ACHN (cell line): ENCODE measurements at places on chromosomes 7 and 10.
A peak's percentile ranks its signal among the peaks of the same experiment; 100 is the strongest.

DNA sequence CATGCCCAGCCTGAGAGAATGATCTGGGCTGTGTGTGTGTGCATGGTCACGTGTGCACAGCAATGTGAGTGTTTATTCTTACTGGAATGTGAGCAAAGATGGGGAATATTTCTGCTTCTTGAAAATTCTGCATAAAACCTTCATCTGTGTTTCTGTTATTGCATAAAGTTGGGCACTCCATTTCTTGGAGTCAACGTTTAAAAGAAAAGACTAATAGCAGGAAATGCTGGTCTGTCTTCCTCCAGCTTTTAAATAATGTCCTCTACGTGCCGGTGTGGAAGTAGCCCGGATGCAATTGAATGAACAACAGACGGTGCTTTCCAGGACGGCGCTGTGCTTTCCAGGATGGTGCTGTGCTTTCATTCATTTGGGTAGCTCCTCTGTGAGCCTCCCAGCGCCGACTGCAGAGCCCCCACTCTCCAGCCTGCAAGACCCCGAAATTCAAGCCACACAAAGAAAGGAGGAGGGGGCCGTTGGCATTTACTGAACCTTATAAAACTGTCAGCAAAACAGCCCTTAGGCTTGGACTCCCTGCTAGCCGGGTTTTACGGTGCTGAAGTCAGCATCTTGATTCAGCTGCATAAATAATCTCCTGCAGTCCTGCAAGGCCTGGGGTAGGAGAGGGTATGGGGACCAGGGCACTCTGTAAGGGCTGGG, 158.2 kb upstream of the PRKCQ start:
- DNase-seq, result no peak

- DNase-seq, result no peak
These were observed 520 bp downstream of the ELAPOR2 start for GRCh38 chr7:87058744-87059524.

DNA sequence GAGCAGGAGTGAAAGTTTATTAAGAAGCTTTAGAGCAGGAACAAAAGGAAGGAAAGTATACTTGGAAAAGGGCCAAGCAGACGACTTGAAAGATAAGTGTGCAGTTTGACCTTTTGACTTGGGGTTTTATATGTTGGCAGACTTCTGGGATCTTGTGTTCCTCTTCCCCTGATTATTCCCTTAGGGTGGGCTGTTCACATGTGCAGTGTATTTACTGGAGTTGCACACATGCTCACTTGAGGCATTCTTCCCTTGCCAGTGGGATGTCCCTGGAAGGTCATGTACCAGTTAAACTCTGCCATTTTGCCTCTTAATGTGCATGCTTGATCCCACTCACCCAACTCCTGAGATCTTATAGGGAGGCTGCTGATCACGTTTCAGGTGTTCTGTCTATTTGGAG, 23.4 kb upstream of the ARHGAP12 start:
- no peak for DNase-seq

DNA sequence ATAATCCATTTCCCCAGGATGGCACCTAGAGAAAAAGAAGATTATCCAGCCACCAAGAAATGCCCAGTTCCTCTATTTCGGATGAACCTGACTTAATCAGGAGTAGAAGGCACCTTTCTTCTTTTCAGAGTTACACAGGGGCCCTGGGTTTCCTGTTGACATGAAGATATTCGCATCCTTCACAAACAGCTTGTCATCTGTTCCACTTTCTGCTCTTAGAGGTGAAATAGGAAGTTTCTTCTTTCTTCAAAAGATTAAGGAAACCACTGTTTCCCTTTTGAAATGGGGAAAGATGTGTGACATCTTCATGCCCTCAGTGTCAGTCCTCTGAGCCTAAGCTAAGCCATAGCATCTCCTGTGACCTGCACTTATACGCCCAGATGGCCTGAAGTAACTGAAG, 39.1 kb upstream of the RAB18 start:
- no peak for DNase-seq

DNA sequence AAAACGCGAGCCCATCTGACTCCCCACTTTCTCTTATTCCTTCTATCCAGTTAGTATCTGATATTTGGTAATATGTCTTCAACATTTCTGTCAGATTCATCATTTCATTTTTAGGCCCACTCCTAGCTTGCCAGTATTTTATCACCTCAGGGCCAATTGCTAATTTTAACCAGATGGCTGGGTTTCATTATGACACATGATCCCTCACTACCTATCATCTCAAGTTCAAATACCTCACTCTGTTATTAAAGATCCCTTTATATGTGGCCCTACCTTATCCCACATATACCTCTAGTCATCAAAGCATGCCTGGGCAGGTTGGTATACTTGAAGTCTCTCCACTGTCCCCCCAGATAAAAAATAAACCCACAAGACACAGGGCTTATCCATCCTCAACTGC, 104.9 kb downstream of the RNLS start:
- no peak for DNase-seq

GRCh38 chr7:1557771-1558170, 1.8 kb upstream of the TMEM184A start:
- DNase-seq, result no peak

- DNase-seq, result no peak
These were observed 664.9 kb downstream of the CNTNAP2 start for GRCh38 chr7:146781352-146782116.

GRCh38 chr10:89391907-89392756, at the start of gene IFIT1:
Gene IFIT1 (plus strand): TSS chr10:89392623. CDS start chr10:89392713, 90 bp downstream.
- peak; percentile 95 for DNase-seq

DNA sequence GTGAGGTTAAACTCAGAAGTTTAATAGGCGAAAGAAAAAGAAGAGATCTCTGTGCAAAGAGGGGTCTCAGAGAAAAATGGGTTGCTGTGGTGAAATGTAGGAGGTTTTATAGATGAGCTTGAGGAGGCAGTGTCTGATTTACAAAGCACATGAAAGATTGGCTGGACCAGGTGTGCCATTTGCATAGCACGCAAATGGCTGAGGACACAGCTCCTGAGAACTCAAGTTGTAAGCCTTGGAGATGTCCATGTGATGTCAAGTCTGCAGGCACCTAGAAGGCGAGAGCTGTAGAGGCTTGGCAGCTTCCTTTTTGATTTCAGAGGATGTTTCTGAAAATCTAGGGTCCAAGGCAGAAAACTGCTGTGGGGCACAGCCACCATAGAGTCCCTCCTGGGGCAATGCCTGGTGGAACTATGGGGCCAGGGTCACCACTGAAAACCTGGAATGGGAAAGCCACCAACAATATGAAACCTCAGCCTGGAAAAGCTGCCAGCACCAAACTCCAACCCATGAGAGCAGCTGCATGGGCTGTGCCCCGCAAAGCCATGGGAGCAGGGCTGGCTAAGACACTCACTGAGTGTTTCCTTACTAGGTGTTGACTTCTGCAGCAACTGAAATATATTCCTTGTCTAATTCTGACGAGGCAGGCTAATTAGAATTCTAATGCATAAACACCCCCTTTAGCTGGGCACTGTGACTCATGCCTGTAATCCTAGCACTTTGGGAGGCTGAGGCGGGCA, 96.9 kb upstream of the TNS3 start:
- DNase-seq, result no peak

DNA sequence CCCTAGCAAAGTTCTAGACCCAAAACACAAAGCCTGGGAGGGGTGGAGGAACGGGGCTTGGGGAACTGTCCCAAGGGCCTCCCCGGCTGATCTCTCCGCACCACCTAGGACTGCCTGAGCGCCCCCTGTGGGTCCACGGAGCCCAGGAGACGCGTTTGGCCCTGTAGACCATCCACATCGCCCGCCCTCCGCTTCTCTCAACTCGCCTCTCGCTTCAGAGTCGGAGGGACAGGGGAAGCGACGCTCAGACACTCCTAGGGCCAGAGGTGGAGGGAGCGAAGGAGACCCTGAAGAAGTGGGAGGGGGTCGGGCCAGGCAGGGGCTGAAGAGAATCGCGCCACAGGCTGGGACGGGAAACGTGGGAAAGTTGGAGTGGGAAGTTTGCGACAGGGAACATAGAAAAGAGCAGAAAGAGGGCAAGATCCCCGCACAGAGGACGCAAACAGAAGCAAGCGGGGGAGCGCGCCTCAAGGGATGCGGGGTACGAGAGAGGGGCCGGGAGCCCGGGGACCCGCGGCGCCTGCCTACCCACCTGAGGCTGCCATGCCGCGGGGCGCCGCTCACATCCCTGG, 378 bp downstream of the PIK3AP1 start:
- DNase-seq, result peak; percentile 81

DNA sequence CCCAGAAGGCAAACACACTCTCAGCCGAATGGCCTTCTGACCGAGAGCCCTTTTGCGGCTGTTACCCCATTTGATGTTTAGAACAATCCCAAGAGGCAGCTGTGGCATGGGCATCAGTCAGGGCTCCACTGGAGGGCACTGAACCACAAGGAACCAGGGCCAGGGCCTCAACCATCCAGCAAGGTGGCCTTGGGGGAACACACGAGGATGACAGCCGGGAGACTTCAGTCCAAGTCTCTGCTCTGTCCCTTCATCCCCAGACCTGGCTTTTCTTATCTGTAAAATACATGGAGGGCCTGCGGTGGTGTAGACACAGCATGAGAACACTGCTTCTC, 63.6 kb upstream of the INSIG1 start:
- peak; percentile 68 for DNase-seq

- DNase-seq, result no peak
These were observed 29.0 kb upstream of the CCNY start for GRCh38 chr10:35307297-35307696.

- no peak for DNase-seq
These were observed 57.5 kb downstream of the INSIG1 start for GRCh38 chr7:155355176-155355575.

DNA sequence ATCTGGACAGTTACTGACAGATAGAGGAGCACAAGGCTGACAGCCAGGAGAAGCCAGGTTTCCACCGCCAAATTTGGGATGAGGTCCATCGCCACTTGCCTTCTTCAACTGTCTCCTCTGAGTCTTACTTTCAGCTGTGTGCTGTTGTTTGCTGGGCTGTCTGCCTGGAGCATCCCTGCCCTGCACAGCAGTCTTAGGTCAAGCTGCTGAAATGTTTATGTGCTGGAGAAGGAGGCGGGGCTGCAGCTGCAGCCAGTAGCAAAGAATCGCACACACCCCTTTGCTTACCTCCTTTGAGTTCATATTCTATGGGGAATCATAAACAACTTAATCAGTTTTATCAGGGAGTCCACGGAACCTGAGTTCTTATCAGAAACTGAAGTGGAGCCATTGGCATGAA, 20.1 kb upstream of the CYP3A5 start:
- no peak for DNase-seq

GRCh38 chr7:90173127-90173844, 19.0 kb downstream of the STEAP1 start:
- DNase-seq, result peak; percentile 44

DNA sequence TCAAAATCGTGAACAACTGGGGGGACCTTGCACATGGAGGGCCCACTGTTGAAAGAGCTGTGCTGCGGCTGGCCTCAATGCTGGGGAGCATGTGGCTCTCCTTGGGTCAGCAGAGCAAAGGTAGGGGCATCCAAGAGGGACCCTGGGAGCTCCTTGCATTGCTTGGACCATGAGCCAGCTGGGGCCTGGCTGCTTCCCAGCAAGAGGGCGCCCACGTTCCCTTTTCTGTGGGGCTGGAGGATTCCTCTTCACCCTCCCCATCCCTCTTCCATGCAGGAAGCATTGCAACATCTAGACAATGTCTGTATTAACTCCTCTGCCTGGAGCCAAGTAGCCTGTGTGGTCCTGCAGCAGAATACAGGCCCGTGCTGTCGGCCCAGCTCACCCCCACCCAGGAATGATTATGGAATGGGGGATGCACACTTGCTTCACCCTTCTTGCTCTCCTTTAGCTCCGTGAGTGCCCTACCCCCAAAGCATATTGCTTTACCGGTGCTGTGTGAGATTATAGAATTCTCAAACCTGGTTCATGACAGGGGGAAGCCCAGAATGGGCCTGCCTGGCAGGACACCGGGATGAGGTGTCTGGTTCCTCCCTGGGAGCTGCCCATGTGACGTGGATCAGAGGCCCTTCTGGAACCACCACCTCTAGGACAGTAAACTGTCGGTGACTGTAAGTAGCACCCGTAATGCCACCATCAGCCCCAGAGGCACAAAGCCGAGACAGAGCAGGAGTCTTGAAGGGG, 61.9 kb downstream of the SYPL1 start:
- DNase-seq, result no peak

- peak; percentile 85 for DNase-seq
These were observed 364 bp downstream of the ZNF518A start for GRCh38 chr10:96130326-96130995.

GRCh38 chr10:73117976-73118743, 7.9 kb downstream of the NUDT13 start:
- no peak for DNase-seq

DNA sequence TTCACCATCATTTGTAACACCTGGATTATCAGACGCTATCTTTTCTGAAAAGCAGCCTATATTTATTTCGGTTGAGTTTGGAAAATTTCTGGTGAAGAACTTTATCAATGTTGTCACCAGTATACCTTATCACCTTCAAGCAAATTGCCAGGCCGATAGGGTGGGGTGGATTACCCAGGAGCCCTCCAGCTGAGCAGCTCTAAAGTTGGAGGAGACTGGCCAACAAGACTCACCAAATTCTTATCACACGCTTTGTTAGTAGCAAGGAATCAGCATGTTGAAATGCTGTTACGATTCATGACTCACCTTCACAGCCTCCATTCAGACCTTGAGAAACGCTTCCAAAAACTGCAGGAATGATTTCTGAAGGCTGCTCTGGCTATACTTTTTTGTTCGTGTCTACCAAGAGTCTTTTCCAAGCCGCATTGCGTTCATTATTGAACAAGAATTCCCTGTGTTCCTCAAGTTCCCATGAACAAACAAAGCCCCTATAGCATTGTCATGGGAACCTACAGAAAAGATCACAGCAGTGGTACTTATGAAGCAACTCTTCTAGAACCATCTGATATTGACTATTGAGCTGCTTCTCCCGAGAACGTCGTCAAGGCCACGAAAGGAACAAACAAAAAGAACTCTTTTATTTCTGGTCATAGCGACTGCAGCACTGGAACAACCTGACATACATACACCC, 291.4 kb downstream of the SFMBT2 start:
- no peak for DNase-seq

DNA sequence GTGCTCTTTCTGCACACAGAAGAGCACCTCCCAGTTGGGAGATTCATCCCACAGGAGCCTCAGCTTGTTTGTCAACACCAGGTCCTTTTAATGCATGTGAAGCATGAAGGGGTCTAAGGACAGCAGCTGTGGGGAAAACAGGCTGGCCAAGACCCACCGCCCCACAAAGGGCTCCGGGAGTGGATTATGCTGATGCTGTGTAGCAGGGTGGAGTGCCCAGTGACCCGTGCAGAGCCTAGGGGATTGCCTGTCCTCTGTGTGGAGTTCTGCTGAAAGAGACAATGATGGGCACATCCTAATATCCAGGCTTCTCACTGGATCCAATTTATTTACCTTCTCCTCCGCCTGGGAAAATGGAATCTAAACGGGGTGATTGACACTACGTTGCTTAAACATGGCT, 74.0 kb downstream of the PIP4K2A start:
- DNase-seq, result no peak

- DNase-seq, result peak; percentile 27
These were observed 30.5 kb downstream of the SLC18A2 start for GRCh38 chr10:117271427-117271826.

DNA sequence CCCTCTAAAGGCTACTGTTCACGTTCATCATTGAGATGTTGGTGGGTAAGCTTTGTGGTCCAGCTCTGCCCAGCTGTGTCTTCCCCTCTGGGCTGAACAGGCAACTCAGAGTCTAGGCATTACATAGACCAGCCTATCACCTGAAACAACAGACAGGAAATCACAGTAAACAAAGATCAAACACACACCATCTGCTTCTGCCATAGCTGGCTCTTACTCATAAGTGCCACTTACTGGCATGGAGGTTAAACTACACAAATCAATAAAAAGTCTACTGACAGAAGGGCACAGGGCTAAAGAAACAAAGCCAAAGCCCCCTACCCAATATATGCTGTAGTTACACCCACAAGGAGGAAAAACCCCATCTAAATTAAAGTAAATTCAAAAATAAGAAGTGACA, 35.0 kb downstream of the SEPTIN14 start:
- no peak for DNase-seq
